ENCODE measurements at places on chromosomes 13 and 19. TPM values are rescaled to one million over a fixed set of nuclear protein-coding genes. Genes with fewer than 3 reads are reported as not detected.

DNA sequence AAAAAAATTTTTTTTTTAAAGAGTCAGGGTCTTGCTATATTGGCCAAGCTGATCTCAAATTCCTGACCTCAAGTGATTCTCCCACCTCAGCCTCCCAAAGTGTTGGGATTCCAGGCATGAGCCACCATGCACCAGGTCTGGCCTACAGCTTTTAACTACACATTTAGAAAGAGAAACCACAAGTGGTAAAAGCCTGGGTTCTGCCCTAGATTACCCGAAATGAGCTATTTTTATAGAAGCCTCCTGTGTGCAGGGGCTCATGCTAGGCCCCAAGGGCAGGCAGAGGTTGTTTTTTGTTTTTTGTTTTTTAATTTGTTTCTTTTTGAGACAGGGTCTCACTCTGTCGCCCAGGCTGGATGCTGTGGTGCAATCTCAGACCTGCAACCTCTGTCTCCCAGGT, 14.0 kb upstream of the MYADM start:
- DNase-seq = no peak

DNA sequence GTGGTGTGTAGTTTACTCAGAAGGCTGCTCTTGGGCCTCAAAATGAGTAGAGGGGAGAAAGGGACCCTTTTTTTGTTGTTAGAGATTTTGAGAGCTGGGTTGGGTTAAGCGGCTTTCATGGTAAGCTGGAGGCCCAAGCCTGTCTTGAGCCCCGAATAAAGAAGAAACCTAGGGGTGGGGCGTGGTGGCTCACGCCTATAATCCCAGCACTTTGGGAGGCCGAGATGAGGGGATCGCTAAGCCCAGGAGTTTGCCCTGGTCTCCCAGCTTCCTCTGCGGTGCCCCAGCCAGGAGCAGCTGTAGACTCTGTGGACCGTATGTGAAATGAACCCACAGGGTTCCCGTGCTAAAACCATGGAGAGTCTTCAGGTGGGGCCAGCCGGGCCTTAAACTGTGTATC, 56.1 kb downstream of the KDM4B start:
- DNase-seq = no peak

- DNase-seq = no peak
Observed at GRCh38 chr13:21013682-21014038, 47.7 kb downstream of the LATS2 start.

DNA sequence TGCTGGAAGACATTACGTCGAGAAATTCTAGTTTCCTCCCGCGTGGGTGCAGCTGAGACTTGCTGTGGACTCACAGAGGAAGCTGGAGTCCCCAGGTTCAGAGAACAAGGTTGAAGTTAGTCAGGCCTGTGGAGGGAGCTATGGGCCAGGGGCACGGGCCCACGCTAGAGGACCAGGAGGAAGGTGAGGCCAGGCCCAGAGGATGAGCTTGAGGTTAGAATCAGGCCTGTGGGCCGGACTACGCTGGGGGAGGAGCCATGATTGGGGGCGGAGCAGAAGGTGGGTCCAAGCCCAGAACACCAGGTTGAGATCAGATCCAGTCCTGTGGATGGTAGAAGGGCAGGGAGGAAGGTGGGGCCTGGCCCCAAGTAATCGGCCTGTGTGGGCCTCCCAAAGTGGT, 32.6 kb downstream of the ZNF846 start:
- no peak for DNase-seq

Gene CGB8
- not detected for total RNA-seq

Gene SH2D3A
- not detected for total RNA-seq

Gene KLK8
- total RNA-seq = not detected

Gene CEACAM5
- not detected for total RNA-seq

Measured in fibroblast of lung (primary cell).